ENCODE measurements at places on chromosomes 11 and 22. TPM values are rescaled to one million over a fixed set of nuclear protein-coding genes. Genes with fewer than 3 reads are reported as not detected.

CRYAB gene
- 4.1 TPM for total RNA-seq

SLC37A2 gene
- 1.3 TPM for total RNA-seq

C11orf16 gene
- not detected for total RNA-seq

POTEH gene
- total RNA-seq, result not detected
